ENCODE measurements at places on chromosomes 2 and 18. TPM values are rescaled to one million over a fixed set of nuclear protein-coding genes. Genes with fewer than 3 reads are reported as not detected.

DNA sequence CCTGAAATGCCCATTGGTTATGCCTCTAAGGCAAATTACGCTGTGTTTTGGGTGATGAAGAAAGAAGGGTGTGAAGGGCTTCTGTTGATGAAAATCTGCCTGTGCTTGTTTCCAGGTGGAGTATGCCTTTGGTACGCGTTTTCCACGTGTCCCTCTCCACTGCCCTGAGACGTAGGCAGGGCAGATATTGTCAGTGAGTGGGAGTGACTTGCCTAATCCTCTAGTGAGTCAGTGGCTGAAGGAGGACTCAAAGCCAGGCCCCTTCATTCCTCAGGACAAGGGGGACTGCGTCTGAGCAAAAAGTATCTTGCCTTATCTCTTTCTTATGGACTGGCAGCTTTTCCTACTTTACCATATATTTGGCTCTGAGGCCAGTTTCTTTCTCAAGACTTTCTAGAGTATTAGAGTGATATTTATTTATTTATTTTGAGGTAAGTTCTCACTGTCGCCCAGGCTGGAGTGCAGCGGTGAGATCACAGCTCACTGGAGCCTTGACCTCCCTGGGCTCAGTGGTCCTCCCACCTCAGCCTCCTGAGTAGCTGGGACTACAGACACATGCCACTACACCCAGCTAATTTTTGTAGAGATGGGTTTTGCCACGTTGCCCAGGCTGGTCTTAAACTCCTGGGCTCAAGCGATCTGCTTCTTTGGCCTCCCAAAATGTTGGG is 10.2 kb downstream of the RALB start:
- DNase-seq: no peak
- H3K36me3 ChIP-seq: no peaks in the 10 kb centered on the region
- no peak overlapping the region for H3K27ac ChIP-seq
- no peaks in the 10 kb centered on the region for H3K4me1 ChIP-seq

- H3K27me3 ChIP-seq: no peaks in the 10 kb centered on the region
- no peaks in the 10 kb centered on the region for H3K4me1 ChIP-seq
- H3K27ac ChIP-seq: no peak overlapping the region
- H3K4me3 ChIP-seq: no peak overlapping the region
These were observed 1.0 kb downstream of the TEX51 start for GRCh38 chr2:126899616-126900185.

- no peaks in the 10 kb centered on the region for H3K27me3 ChIP-seq
- H3K4me1 ChIP-seq: peaks cover 5% of the 10 kb centered on the region
- H3K27ac ChIP-seq: no peak overlapping the region
- DNase-seq: no peak
- H3K36me3 ChIP-seq: peaks cover 36% of the 10 kb centered on the region
These were observed 136.9 kb upstream of the IL1R2 start for GRCh38 chr2:101854877-101855276.

Gene CTAGE1
- total RNA-seq: not detected

Gene SERPINB2
- total RNA-seq: not detected

GRCh38 chr2:218471982-218472381 is 53.1 kb downstream of the VIL1 start:
- peaks cover 47% of the 10 kb centered on the region for H3K36me3 ChIP-seq
- H3K4me1 ChIP-seq: no peaks in the 10 kb centered on the region
- no peak for DNase-seq
- no peaks in the 10 kb centered on the region for H3K27me3 ChIP-seq
- H3K4me3 ChIP-seq: no peak overlapping the region
- H3K27ac ChIP-seq: no peak overlapping the region

Gene PCARE
- total RNA-seq: not detected

GRCh38 chr2:24919037-24919505 is 966 bp downstream of the ADCY3 start:
- H3K27ac ChIP-seq: peak overlapping the region; percentile 42
- no peaks in the 10 kb centered on the region for H3K36me3 ChIP-seq
- DNase-seq: no peak
- H3K27me3 ChIP-seq: no peaks in the 10 kb centered on the region

DNA sequence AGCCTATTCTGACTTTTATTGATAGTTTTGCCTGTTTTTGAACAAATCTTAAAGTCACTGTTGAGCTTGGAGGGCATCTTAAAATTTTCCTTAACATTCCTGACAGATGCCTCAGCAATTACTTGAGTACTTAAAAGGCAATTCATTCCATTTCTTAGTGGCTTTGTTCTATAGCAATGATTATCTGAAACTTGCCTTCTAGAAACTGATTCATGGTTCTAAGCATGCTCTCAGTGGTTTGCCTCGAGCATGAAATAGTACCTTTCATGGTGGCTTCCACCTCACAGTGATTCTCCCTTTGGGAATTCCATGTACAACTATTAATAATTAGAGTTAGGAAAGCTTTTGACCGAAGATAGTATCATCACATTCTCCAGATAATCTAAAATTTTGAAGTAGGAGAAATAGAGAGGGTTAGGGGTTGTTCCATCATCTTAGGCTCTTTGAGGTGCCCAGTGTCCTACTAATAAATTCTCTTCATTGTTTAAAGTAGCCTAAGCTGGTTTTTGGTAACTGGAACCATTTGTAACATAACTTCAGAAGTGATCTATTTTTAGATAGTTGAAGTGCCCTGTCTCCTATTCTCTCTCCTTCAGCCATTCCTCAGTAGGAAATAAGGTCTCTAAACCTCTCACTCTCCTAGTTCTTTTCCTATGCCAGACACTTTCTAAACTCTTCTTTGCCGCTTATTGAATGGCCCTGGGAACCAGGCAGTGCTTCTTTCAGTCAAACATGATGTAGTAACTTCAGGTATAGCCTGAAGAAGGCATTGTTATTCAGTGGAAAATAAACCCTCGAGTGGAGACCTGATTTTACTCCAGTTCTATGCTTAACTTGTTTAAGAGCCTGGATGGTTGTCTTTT is 156.1 kb downstream of the HAUS1 start:
- H3K27me3 ChIP-seq: no peaks in the 10 kb centered on the region
- DNase-seq: no peak
- H3K27ac ChIP-seq: peak overlapping the region; percentile 65
- no peaks in the 10 kb centered on the region for H3K4me1 ChIP-seq
- peaks cover 7% of the 10 kb centered on the region for H3K36me3 ChIP-seq

GRCh38 chr18:23779696-23780303 is 90.5 kb downstream of the LAMA3 start:
- H3K36me3 ChIP-seq: no peaks in the 10 kb centered on the region
- no peak for DNase-seq
- H3K4me1 ChIP-seq: no peaks in the 10 kb centered on the region
- H3K27me3 ChIP-seq: no peaks in the 10 kb centered on the region
- no peak overlapping the region for H3K4me3 ChIP-seq

- no peaks in the 10 kb centered on the region for H3K27me3 ChIP-seq
- DNase-seq: no peak
- no peaks in the 10 kb centered on the region for H3K4me1 ChIP-seq
- H3K4me3 ChIP-seq: no peak overlapping the region
These were observed 310.2 kb upstream of the GALNT5 start for GRCh38 chr2:156947261-156947660.

DNA sequence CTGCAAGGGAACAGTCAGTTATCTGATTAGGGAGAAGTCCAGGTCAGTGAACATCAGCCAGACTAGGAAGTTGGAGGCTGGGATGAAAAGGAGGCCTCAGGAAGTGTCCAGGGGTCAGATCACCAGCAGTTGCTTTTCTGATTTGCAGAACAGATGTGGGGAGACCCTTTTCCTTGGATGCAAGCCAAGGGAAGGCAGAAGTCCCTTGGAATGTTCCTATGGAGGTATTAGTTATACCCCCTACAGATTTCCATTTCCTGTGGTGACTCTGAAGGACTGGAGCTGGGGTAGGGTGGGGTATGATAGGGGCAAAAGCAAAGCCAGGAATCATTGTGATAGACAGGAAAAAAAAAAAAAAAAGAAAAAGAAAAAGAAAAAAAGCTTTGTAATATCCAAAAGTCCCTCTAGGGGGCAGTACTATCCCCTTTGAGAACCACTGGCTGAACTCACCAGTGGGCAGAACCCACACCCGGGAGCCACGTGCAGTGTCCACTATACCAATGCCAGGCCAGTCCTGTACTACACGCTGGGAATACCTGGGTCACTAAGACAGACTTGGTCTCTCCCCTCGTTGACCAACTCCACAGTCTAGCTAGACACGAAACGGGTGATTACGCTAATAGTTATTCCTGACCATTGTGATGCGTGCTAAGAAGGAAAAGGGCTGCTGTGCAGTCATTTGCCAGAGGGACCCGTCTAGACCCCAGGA is 7.4 kb downstream of the DYSF start:
- no peak overlapping the region for H3K4me3 ChIP-seq
- no peaks in the 10 kb centered on the region for H3K36me3 ChIP-seq
- peaks cover 8% of the 10 kb centered on the region for H3K4me1 ChIP-seq
- no peaks in the 10 kb centered on the region for H3K27me3 ChIP-seq
- H3K27ac ChIP-seq: no peak overlapping the region

Gene MRPL30
- 32.6 TPM for total RNA-seq

Gene CYBRD1
- 222 TPM for total RNA-seq

Gene FKBP1B
- total RNA-seq: not detected

- no peak for DNase-seq
- H3K4me3 ChIP-seq: no peak overlapping the region
- H3K36me3 ChIP-seq: peaks cover 26% of the 10 kb centered on the region
- H3K27ac ChIP-seq: peak overlapping the region; percentile 38
These were observed 30.8 kb downstream of the TWSG1 start for GRCh38 chr18:9365406-9365805.

DNA sequence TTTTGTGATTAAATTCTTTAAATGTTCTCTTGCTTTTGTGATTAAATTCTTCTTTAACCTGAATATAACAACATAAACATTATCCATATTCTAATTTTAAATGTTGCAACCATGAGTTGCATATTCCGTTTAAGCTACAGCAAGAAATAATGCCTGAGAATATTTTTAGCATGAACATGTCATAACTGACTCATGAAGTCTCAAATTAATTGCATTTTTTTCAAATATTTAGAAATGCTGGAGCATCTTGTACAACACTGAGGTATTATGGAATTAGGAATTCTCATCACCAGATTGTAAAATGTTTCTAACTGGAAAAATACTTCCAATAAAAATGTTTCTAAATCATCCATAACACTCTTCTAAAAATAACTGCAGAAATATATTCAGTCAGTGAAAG is 14.7 kb downstream of the ROCK2 start:
- peak overlapping the region; percentile 62 for H3K27ac ChIP-seq
- H3K27me3 ChIP-seq: no peaks in the 10 kb centered on the region
- no peak for DNase-seq

Gene PPP1CB
- total RNA-seq: 196 TPM

Gene ARHGAP25
- 8.3 TPM for total RNA-seq

GRCh38 chr2:71500426-71501079 is 47.2 kb downstream of the DYSF start:
- H3K4me1 ChIP-seq: no peaks in the 10 kb centered on the region
- peak overlapping the region; percentile 70 for H3K27ac ChIP-seq
- H3K27me3 ChIP-seq: no peaks in the 10 kb centered on the region
- no peaks in the 10 kb centered on the region for H3K36me3 ChIP-seq

All from ascending aorta (tissue), 2 donors.